ENCODE measurements at places on chromosomes 13 and 19.

GRCh38 chr19:55232286-55232602, 3.7 kb upstream of the TMEM86B start:
- DNase-seq, result no peak

DNA sequence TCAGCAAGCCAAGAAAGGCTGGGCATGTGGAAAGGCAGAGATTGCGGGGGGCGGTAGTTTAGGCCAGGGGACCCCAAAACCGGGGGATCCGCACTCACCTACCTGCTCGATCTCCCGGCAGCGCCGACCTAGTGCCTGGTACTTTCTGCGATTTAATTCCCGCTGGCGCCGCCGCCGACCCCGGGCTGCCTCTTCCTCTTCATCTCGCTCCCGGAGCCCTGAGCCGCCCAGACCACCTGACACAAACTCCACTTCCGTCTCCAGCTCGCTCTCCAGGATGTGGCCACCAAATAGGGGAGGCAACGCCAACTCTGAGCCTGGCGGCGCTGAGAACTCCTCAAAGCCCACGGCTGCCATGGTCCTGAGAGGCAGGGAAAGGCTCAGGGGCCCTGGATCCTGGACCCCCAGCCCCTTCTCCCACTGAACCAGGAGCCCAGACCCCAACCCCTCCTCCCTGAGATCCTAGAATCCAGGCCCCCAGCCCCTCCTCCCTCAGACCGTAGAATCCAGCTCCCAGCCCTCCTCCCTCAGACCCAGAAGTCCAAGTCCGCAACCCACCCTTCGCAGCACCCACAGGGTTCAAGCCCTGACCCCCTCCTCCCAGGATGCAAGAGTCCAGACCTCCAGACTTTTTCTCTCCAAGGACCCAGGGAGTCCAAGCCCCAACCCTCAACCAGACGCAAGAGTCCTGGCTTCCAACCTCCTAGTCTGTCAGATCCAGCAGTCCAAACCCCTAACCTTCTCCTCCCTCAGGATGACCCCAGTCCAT, 933 bp downstream of the TFPT start:
- peak; percentile 75 for DNase-seq

DNA sequence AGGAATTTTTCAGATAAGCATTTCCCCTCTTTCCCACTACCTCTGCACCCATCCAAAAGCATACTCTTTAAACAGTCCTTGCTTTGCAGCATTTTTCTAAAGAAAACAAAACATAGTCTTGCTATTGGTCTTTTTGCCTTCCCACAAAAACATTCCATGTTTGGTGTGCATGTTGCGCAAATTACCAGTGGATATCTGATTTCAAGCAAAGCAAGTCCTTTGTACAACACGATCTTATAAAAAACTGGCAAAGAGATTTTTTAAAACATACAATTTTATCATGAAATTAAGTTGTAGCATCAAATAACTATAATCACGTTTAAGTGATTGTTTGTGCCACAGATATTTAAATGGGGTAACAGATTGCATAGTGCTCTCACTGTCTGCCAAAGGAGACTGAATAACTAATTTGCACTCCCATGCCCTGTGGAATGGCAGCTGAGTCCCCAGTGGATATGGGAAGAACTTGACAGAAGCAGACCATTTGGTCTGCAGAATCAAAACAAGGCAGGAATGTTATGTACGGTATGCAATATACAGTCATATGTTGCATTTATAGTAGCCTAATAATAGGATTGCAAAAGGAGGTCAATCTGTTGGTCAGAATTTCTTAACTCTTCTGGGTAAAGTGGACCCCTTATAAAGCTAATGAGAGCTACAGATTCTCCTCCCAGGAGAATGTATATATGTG, 285.7 kb downstream of the TBC1D4 start:
- DNase-seq, result no peak

GRCh38 chr19:55068950-55069864, 6.3 kb upstream of the RDH13 start:
- no peak for DNase-seq

- DNase-seq, result no peak
These were observed 246.1 kb downstream of the PCDH17 start for GRCh38 chr13:57877601-57878000.

- no peak for DNase-seq
These were observed 52.0 kb upstream of the GTF2F2 start for GRCh38 chr13:45068036-45069001.

GRCh38 chr19:44813070-44813840, 4.4 kb downstream of the BCAM start:
- DNase-seq, result no peak

DNA sequence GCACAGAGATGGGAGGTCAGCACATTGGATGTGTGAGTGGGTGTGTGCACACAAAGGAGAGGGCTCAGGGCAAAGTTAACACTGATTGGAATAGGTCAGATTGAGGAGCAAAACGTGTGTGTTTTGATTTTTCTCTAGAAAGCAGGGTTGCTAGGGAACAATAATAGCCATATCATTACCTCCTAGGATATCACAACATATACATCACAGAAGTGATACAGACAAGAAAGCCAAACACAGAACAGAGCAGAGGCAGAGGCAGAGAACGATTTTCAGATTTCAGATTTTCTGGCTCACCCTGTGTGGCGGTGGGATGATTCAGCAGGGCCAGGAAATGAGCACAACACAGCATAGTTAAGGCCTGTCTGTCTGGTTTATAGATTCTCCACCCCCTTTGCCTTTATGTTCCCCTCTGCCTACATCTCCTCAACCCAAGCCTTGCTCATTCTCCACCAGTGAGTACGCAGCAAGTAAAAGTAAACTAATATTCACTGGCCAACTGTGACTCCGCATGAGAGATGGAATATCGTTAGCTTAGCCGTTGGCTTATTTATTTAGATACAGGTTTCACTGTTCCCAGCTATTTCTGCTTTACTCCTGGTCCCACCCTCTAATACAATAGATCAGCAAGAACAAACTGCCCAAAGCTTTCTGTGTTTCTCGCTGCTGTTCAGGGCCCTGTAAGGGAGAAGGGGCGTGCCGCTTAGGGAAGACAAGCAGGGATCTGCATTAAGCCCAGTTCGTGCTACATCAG, 182.7 kb upstream of the TSC22D1 start:
- DNase-seq, result peak; percentile 62

- DNase-seq, result no peak
These were observed 493 bp upstream of the LHFPL6 start for GRCh38 chr13:39603424-39603947.

- no peak for DNase-seq
These were observed 9.5 kb downstream of the ERFL start for GRCh38 chr19:41918653-41919244.

DNA sequence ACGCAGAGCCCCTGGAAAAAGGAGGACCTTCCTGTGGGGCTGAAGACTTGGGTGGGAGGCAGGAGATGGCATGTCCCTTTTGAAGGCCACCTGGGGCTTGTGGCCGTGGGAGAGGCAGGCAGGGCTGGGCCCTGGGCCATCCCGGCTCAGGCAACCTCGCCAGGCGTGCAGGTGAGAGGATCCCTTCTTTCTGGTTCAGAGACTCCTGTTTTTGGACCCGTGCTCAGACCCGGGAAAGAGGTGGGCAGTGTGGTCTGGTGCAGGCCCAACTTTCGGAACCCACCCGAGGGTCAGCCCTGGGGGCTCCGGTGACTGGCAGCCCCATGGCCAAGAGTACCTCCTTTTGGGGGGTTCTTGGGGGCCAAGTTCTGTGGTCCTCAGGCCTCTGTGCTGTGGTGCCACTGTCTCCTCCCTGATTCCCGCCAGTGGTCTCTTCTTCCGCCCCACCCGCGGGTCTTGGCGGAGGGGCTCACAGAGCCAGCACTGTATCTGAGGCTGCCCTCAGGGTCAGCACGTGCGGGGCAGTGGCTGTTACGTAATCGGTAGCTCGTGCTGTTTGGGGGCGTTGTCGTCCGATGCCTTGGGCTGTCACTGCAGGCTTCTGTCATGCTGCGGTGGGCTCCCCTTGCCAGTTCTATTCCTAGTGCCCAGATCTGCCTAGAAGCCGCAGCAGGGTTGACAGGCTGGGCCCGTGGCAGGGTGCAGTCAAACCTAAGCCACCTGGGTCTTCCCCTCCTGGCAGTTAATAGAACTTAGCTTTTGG, 42.7 kb downstream of the KDM4B start:
- no peak for DNase-seq

DNA sequence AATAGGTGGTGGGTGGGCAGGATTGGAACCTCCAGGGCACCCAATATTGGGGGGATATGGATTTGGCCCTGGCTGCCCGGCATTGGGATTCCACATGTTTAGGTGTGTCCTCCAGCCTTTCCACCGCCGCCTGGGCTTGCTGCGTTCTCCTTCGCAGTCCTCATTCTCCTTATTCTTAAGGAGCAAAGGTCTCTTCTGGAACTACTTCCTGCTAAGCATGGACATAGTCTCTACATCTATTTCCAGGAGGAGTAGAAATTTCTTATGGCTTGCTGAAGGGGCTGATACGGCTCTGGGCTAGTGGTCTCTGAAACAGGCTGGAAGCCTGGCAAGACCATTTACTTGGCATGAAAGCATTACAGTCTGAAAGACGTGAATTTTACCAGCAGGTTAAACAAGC, 9.2 kb upstream of the FCGBP start:
- DNase-seq, result no peak

DNA sequence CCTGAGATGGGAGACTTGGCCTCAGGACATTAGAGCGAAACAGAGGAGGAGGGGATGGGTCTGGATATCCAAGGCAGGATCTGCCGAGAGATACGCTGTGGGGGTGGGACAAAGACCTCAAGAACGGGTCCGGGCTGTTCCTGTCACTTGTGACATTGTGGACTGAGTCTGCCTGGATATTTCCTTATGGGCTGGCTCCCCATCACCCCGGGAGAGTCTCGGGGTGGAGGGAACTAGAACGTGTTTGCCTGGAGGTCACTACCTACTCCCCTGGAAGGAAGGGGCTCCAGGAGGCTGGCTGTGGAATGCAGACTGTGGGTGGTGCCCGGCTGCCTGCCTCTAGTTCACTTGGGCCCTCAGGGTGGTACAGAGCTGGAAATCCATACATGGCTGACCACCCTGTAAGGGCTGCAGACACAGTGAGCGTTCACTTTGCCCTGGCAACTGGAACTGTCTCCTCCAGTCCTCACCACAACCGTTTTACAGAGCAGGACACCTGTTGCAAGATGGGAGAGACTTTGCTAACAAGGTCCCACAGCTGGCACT, 26.4 kb downstream of the DNM2 start:
- DNase-seq, result no peak

DNA sequence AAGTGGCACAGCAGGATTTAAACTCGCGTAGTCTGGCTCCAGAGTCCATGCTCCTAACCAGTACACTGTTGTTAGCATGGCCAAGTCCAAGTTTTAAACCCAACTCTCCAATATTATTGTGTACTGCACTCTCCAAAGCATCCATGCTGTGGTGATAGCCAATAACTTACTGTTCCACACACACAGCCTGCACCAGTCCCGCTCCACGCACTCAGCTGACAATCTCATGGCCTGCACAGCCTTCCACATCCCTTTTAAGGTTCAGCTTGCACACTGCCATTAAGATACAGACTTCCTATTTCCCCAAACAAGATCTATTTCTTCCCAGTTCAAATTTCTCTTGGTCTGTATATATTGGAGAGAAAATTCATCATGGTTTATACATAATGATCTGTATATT, 80.7 kb downstream of the LHFPL6 start:
- DNase-seq, result no peak

DNA sequence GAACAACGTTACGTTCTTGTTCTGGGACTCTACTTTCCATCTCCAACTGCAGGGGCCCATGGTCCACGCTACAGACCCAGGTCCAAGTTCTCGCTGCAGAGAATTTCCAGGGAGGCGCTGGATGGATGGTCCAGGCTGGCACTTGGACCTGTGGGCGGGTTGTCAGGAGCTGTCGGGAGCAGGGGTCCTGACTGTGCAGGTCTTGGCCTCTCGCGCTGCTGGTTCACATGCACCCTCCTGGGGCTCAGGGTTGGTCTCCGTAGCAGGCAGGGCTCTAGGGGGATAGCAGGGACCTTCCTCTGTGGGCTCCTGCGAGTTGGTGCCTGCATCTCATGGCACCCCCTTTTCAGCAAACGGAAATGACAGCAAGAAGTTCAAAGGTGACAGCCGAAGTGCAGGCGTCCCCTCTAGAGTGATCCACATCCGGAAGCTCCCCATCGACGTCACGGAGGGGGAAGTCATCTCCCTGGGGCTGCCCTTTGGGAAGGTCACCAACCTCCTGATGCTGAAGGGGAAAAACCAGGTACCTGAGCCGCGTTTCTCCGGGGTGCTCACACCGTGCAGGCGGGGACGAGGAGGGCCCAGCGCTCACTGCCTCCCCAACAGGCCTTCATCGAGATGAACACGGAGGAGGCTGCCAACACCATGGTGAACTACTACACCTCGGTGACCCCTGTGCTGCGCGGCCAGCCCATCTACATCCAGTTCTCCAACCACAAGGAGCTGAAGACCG, 6.6 kb downstream of the PTBP1 start:
- DNase-seq, result no peak

DNA sequence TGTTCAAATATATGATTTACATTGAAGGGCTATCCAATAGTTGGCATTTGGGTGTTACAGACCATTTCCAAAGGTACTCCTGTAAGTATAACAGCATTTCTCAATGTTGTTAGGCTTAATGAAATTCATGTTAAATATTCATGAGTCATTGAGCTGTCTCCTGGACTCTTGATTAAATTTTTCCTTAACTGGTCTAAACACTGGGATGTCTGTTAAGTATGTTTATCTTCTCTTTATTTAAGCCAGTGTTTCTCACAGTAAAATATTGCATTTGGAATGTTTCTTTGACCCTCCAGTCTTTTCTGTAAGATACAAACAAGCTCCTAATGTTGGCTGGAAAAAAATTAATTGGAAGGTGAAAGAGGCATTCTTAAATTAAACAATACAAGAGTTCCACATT, 402.5 kb upstream of the HTR2A start:
- no peak for DNase-seq

DNA sequence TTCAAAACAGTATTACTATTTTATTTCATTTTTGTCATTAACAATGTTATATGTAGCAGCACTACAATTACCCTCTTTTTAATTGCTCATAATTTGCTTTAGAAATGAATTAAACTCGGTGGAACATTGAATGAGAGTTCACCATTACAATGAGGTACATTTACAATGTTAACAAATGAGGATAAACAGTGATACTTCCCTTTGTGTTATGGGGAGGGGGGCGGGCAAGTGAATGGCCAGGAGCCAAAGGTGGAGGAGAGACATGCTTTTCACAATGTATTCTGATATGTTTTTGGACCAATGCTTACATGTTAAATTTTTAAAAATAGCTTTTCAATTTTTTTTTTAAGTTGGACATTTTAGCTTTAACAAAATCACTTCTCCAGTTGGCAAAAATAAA, 34.2 kb downstream of the NALCN start:
- DNase-seq, result no peak

- DNase-seq, result no peak
These were observed 128.9 kb upstream of the KLHL1 start for GRCh38 chr13:70237131-70237530.

All from activated CD4-positive, alpha-beta memory T cell treated with anti-CD3 and anti-CD28 coated beads for 36 hours (primary cell).